HT1080 (cell line): ENCODE measurements at places on chromosomes 7 and 10. TPM values are rescaled to one million over a fixed set of nuclear protein-coding genes. Genes with fewer than 3 reads are reported as not detected.

- DNase-seq, result peak; percentile 7
Observed at GRCh38 chr7:114502454-114503254, 88.0 kb downstream of the FOXP2 start.

TRIM73 gene
- total RNA-seq, result 0.10 TPM in 1 of 2 replicates, not detected in the other

C10orf105 gene
- total RNA-seq, result not detected in 2 replicates

SVIL gene
- total RNA-seq, result 8.0 and 8.2 TPM in 2 replicates

GRCh38 chr10:132120200-132120599, 54.5 kb downstream of the JAKMIP3 start:
- DNase-seq, result no peak

DNA sequence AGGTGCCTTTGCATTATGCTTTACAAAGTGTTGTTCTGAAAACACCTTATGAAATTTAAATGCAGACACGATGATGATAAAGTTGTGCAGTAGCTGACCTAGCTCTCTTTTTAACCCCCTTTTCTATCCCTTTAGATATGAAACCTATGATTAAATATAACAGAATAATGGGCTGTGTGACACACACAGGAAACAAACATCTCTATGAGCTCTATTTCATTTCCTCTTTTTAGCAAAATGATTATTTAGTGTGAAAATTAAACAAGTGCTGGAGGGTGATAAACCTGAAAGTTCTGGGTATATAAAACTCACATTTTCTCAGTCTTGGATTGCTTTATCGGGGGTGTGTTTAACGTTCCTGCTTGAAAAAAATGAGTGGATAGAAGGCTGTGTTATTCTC, 1310.5 kb upstream of the CELF2 start:
- no peak for DNase-seq

FAM25C gene
- total RNA-seq, result not detected in 2 replicates

GRCh38 chr10:1034758-1035157, 9.1 kb upstream of the IDI2 start:
- DNase-seq, result no peak

PPP1R3C gene
- 2.7 and 3.1 TPM in 2 replicates for total RNA-seq

GRCh38 chr7:95859429-95859828, 87.1 kb downstream of the DYNC1I1 start:
- peak; percentile 89 for DNase-seq

KLLN gene
- 0.40 and 0.77 TPM in 2 replicates for total RNA-seq

- no peak for DNase-seq
Observed at GRCh38 chr7:91050677-91051076, 213.6 kb upstream of the FZD1 start.

DNA sequence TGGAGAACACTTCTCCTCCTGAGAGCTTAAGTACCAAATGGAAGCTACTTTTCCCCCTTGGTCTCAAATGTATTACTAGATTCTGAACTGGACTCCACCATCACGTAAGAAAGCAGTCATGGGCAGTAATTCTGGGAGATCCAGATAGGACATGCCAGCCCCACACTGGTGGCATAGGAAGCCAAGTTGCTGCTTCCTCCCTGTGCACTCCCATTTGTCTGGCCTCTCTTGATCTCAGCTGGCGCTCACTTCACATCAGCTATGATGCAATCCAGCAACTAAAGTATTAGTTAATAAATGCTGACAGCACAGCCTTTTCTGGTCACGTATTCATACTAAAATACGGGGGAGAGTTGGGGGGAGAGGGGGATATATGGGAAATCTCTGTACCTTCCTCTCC, 3.4 kb upstream of the IL6 start:
- no peak for DNase-seq

- DNase-seq, result no peak
Observed at GRCh38 chr7:101862280-101863220, 45.1 kb downstream of the CUX1 start.

CYP3A4 gene
- 0.05 TPM in 1 of 2 replicates, not detected in the other for total RNA-seq

- DNase-seq, result no peak
Observed at GRCh38 chr10:71266918-71267442, 52.1 kb upstream of the SLC29A3 start.

- DNase-seq, result peak; percentile 60
Observed at GRCh38 chr10:126576336-126576735, 94.2 kb downstream of the C10orf90 start.

GRCh38 chr10:3330663-3331062, 158.1 kb upstream of the PITRM1 start:
- DNase-seq, result peak; percentile 41

DNA sequence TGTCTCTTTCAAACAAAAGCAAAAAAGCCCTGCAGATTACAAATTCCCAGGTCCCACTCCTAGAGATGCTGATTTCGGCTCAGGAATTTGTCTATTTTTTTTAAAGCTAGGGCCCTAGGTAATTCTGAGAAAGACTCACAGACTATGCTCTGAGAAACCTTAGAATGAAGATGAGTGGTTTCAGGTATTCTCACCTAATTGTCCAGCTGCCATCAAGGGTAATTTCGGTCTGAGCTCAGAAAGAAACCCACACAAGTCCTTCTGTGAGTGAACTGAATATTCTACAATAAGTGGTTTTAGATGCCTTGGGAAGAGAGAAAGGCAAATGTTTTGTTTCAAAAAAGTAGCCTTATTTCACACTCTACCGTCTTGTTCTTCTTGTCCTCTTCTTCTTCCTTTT, 45.7 kb downstream of the DCLRE1A start:
- DNase-seq, result no peak

DNA sequence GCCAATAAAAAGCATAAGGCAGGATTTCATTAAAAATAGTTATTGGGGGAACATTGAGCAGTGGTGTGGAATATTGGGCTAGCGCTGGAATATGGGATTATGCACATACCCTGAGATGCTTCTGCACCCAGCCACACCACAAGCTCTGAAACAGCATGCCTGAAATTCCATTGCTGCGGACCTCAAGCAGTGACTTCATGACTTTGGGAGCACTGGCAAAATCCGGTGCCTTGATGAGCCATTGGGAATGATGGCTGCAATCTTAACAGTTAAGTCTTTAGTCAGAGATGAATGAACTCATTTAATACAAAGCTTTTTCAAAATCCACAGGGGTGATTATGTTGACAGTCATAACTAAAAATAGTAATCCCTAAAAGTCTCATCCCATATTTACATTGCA, 274.7 kb upstream of the MTPN start:
- peak; percentile 45 for DNase-seq

TLL2 gene
- under 0.01 and 0.05 TPM in 2 replicates for total RNA-seq

- no peak for DNase-seq
Observed at GRCh38 chr10:49512121-49512809, 26.7 kb downstream of the ERCC6 start.

PHYHIPL gene
- not detected in 2 replicates for total RNA-seq

DNA sequence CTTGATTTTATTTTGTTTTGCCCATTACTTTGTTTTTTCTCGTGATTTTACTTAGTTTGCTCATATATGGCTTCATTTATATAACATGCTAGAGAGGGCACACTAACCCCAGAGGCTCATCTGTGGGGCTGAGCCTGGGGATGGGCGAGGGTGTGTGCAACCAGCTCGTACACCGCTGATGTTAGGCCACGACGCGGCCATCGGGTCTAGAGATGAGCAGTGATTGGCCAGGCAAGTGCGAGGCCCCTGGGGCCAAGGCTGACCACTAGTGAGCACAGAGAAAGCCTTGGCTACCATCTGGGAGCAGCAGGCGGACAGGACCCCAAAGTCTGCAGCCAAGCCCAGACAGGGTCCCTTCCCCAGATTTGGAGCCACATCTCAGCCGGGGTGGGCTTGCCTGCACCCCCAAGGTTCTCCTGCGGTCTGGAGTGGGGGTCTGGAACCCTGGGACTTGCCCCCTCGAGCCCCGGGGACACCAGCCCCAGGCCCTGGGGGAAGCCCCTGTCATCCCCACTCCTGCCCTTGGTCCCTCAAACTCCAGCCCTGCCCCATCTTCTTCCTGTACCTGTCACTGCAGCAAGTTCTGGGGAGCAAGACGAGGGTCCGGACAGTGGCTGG, 3.7 kb downstream of the FUOM start:
- no peak for DNase-seq

- DNase-seq, result no peak
Observed at GRCh38 chr7:8590791-8591190, 157.4 kb downstream of the NXPH1 start.

GRCh38 chr7:78164459-78164858, 365.9 kb downstream of the PHTF2 start:
- DNase-seq, result no peak

CTAGE8 gene
- total RNA-seq, result not detected in 2 replicates

DNA sequence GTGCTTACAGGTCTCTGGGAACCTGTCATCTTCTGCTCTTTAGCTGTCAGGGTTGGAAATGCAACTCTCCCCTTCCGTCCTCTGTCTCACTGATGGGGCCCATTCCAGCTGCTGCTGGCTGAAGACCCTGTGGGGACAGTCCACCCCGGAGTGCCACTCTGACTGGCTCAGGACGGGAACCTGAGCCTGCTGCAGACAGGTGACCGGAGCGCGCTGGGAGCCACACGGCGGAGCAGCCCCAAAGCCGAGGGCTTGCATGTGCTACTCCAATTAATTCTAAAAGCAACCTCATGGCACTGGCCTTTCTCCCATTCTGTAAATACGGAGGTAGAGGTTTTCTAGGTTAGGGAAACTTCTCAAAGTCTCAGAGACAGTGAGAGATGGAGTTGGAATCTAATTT, 223.5 kb upstream of the PITRM1 start:
- DNase-seq, result no peak

- DNase-seq, result no peak
Observed at GRCh38 chr7:50491209-50491608, 41.1 kb upstream of the FIGNL1 start.

- no peak for DNase-seq
Observed at GRCh38 chr10:120458432-120458831, 1.4 kb downstream of the PLPP4 start.

TCF7L2 gene
- total RNA-seq, result 3.3 and 9.6 TPM in 2 replicates

DNA sequence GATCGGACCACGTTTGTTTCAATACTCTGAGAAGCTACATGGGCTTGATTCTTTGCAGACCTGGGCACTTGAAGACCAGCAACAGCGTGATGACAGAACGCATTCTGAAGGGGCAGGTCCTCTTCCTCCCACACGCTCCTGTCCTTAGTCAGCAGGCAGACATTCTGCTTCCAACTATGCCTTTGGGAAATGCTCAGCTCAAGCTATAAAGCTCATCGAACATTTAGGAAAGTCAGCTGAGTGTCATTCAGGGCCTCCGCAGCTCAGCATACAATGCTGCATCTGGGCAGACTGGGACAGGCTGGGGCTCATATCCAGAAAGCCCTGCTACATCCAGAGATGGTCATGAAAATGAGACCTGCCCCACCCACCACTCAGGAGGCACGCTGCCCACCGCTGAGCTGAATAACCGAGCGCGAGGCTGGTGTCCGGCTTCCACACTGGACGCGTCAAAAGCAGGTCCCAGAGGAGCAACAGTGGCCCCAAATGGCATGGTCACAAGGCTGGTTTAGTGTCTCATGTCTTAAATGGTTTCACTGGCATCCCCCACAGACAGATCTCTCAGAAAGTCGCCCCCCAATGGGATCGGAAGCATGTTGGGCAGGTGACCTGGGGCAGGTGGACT, 274.0 kb downstream of the DNAJB6 start:
- no peak for DNase-seq

NFE2L3 gene
- 25.4 and 26.9 TPM in 2 replicates for total RNA-seq

DNA sequence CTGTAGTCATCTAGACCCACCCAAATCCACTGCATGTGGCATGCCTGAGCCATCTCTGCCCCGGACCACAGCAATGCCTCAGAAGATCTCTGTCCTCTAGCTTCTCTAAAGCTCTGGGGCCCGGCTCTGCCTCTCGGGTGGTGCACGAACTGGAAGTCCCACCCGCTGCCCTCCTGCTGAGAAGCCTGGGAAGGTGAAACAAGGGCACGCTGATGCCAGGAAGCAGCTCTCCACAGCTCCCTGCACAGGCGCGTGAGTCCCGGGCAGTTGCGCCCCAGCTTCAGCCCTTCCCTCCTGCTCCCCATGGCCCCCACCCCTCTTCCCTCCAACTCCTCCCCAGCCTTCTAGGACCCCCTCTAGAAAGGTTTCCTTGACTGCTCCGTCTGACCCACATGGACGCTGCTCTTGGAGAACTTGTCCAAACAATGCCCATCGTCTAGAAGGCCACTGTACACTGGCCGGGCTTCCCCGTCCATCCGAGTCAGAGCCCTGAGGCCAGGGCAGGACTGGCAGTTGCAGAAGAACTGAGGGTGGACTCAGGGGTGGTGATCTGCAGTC, 12.8 kb downstream of the KCNH2 start:
- DNase-seq, result no peak

GRCh38 chr7:46658281-46658680, 737.2 kb upstream of the IGFBP3 start:
- DNase-seq, result no peak

TRIM74 gene
- not detected in 2 replicates for total RNA-seq

DNA sequence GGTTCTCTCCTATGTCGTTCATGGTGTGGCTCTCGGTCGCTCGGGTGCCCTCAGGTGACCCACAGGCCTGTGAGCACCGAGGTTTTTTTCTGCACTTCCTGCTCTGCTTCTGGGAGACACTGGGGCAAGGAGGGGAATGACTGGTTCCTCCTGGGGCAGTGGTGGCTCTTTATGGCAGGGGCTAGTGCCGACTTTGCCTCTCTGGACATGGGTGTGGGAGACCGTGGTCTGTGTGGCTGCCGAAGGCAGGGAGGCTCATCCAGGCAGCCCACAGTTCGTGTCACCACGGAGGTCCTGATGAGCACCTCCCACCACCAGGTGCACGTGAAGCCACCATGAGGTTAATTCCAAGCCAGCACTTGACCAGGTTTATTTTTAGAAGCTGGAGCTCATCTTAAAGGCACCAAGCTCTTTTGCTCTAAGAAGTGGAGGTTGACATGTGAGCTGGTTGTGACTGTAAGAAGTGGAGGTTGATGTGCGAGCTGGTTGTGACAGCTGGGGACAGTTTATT, 24.7 kb upstream of the DPYSL4 start:
- DNase-seq, result no peak

MARVELD1 gene
- total RNA-seq, result 40.5 and 48.1 TPM in 2 replicates
